ENCODE measurements at places on chromosomes 7 and 10.

DNA sequence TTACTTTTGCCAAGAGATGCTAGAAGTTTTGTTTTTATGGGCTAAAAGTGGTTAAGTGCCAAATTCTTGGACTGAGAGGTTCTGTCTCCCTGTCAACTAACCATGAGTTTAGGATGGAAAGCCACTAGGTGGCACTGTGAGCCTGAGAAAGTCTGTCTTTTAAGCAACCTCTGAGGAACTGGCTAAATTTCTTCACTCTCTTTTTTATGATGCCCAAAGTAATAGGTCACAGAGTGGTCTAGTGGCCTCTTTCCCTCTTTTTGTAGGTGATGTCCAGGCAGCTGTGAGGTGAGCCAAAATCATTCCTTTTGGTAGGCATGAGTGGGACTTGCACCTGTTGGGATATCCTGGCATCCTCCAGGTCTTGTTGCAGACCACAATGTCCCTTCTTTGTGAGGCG, 56.8 kb downstream of the SND1 start:
- DNase-seq, result peak; percentile 60

GRCh38 chr7:157404845-157405481, 68.2 kb downstream of the DNAJB6 start:
- no peak for DNase-seq

GRCh38 chr10:26697922-26698608, 564 bp downstream of the PDSS1 start:
- no peak for DNase-seq

DNA sequence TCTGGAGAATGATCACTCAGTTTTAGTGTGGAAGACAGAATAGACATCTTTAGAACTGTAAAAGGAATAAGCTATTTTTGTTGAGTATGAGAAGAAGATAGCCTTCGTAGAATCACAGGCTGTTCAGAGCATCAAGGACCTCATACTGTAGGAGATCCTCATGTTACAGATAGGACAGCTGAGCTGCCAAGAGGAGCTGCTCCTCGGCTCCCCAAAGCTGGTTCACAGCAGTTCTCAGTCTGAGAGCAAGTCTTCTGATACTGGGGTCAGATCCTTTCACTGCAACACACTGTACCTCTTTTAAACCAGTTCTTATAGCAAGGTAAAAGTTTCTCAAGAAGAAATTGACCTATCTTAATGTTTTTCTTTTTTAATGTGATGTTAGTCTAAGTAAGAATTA, 17.1 kb downstream of the CCNY start:
- no peak for DNase-seq

GRCh38 chr7:45028138-45028919, 28.3 kb downstream of the CCM2 start:
- no peak for DNase-seq

- DNase-seq, result no peak
These were observed 148.1 kb downstream of the SLC16A9 start for GRCh38 chr10:59561477-59562121.

DNA sequence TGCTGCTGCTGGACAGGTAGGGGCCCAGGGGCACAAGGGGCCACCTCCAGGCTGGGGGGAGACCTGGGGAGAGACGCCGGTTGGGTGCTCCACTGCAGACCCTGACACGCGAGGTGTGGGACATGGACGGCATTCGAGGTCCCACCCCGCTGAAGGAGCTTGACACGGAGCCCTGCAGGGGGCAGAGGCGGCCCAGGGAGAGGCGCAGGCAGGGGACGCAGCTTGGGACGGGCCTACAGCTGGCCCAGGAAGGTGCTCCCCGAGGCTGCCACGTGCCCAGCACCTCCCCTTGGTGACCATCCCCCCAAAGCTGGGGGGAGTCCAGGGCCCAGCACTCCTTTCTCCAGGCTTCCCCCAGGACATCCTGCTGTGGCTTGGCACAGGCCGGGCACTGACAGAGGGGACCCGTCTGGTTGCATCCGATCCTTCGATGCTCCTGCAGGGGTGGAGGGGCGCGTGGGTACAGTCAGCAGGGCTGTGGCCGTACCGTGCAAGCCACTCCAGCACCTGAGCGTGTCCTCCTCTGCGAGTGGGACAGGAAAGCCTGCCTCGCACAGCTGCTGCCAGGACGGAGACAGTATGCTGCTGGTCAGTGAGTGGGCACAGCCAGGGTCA, 174.4 kb downstream of the ELFN1 start:
- DNase-seq, result no peak

- DNase-seq, result no peak
These were observed 12.1 kb upstream of the CSTF2T start for GRCh38 chr10:51711519-51711891.

GRCh38 chr7:55140221-55140940, 121.6 kb downstream of the EGFR start:
- no peak for DNase-seq

GRCh38 chr7:2837496-2837895, 6.6 kb downstream of the GNA12 start:
- no peak for DNase-seq

DNA sequence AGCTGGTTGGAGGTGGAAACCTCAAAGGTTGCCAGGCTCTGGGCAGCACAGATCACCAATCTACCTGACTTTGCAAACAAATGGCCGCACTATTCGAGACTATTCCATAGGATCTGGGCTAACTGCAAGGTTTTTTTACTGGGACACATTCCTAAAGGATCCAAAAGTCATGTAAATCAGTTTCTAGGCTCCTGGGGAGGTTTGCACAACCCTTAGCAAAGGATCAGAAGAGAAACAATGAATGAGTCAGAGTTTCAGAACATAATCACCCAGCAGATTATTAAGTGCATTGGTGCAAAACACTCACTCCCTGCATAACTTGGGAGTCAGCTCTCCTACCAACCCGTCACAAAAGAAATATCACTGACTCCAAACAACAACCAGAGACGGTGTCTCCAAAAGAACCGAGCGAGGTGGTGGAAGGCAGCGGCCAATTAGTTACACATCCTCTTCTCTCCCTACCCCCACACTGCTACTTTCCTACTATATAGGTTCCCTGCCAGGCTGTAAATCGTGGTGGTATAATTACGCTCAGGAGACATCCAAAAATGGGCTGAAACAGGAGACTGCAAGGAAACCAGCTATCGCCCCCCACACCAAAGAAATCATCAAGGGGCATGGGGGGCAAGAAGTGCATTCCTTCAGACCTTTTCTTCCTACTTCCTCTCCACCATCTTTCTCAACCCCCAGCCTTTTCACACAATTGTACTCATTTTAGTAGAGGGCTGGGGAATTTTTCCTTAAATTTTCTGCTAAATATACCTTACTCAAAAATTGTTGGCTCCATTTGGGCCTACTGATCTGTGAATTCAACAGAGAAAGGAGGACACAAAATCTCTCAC, 3.2 kb downstream of the UBE2H start:
- no peak for DNase-seq

GRCh38 chr7:117781707-117782106, 91.5 kb downstream of the CTTNBP2 start:
- no peak for DNase-seq

DNA sequence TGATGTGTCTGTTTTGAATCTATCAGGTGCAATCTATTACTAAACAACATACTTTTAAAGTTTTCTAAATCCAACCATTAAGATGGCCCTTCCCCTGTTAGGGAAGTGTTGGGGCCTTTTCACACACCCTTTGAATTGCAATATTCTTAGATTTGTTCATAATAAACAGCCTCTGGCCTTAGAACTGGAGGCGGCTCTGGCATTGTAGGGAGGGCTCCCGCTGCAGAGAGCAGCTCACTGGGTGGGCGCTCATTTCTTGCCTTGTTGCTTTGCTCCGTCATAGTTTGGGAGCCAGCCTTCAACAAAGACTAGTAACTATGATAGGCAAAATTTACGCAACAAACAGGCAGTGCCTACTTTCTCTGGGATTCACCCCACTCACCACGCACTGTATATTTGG, 4.2 kb upstream of the HOXA10 start:
- DNase-seq, result no peak

GRCh38 chr10:3631701-3632330, 153.2 kb downstream of the KLF6 start:
- DNase-seq, result no peak

GRCh38 chr7:153852261-153852660, 199.9 kb upstream of the DPP6 start:
- no peak for DNase-seq

GRCh38 chr7:100087055-100087750, 1.6 kb upstream of the COPS6 start:
- DNase-seq, result no peak

GRCh38 chr7:80428161-80429054, 83.5 kb downstream of the GNAT3 start:
- no peak for DNase-seq

DNA sequence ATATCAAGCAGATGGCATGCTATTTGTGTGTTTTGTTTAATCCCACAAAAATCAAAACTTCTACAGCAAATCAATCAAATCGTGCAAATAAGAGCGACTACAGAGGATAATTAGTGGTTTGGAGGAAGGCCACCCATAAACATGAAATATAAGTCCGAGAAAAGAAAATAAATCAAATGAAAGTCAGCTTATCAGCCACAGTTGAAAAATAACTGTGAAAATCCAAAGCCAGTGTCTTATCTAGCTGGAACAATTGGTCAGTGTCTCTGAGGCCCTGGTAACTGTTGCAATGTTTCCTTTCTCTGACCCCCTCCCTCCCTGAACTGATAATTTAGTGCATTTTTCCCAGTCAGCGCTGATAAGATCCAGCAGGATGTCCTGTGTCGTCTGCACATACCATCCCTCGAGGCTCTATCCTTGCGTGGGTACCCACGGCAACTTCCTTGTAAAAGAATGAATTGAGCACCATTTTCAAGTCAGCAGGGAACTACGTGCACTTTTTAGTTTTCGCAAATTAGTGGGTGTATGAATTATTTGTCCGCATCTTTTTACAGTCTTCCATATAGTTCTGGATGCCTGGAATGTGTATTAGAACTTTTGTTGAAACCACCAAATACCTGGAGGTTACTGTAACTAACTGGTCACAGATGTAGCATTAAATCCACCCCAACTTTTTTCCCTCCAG, 10.8 kb upstream of the JCAD start:
- DNase-seq, result no peak

GRCh38 chr7:117088623-117089194, 135.4 kb downstream of the ST7 start:
- no peak for DNase-seq

DNA sequence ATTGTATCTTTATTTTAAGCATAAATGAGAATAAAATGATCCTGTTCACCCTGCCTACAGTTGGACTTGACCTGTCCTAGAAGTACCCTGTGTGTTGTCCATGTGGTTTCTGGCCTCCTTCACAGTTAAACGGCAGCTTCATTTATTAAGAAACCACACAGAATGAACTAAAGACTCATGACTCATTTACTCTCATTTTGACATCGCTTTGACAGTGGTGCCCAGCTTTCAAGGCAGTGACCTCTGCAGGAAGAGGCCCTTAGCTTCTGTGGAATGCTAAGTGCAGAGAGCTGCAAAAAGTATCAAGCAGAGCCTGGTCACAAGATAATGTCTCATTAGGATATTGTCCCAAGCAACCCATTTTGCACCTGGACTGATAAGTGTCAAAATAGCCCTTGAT, 93.4 kb downstream of the AVL9 start:
- DNase-seq, result no peak

GRCh38 chr7:42483886-42484285, 246.9 kb upstream of the GLI3 start:
- no peak for DNase-seq

- peak; percentile 8 for DNase-seq
These were observed at the start of gene TSPAN13 for GRCh38 chr7:16753102-16753931. TSS of gene TSPAN13 (plus strand) at chr7:16753755. CDS start at chr7:16753968, 213 bp downstream.

GRCh38 chr10:102344067-102344466, 51.4 kb upstream of the NFKB2 start:
- no peak for DNase-seq

DNA sequence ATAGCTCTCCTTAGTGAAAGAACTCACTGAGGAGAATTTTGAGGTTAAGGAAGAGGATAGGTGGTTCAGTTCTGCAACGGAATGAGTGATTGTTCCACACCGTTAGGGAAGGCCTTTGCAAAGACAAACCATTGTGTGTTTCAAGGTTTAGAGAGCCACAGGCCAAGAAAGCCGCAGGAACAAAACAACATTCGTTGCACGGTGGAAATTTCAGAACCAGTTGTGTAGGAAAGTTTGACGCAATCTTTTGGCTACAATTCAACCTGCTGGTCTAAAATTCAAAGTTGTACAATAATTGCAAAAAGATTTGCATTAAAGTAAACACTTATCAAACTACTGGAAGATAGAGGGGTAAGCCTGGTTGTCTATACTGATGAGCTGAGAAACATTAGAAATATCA, 91.4 kb downstream of the FAM107B start:
- no peak for DNase-seq

DNA sequence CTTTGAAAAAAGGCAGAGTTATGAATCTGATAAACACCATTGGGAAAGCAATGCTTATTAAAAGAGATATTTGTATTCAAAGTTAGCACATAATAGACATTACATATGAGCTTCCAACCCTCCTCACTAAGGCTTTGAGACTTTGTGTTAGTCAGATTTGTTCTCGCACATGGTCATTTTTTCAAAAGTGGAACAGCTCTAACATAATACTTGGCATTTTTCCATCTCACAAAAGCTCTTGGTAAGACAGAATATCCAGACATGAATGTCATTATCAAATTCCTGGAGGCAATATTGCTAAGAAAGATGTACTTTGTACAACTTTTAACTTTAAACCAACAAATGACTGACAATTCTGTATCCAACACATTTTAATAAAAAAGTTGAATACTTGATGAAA, 292.4 kb upstream of the SMIM30 start:
- DNase-seq, result no peak

- no peak for DNase-seq
These were observed 272.2 kb downstream of the TCF7L2 start for GRCh38 chr10:113222207-113222606.

- no peak for DNase-seq
These were observed 495.1 kb downstream of the AUTS2 start for GRCh38 chr7:70093205-70093904.

DNA sequence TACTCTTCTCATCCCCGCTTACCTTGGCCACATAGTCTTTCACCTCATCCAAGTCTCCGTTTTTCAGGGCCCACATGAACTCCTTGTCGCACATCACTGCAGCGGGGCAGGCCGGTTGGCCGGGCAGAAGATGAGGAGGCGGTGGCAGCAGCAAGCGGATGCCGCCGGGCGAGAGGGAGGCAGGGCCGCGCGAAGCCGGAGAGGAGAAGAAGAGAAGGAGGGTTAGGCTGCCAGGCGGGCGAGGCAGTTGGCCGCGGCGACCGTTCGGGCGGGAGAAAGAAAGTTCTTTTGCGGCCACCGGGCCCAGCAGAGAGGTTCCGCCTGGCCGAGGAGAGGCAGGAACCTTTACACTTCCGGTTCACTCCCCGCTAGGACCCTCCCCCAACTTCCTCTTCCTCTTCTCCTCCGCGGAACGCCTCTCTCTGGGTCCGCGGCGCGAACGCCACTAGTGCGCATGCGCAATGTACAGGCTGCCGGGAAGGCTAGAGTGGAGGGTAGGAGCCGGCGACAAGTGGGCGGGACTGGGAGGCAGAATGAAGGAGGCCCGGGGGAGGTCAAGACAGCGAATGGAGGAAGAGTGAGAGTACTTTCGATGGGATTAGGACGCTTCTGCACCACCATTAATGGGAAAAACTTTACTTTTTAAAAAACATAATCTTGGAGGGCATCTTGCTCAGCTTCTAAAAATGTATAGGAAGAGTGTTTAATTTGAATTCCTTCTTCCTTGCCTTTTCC, at the start of gene MTPN:
TSS of gene MTPN (minus strand) at position 353 of the 735 bp plus-strand sequence. CDS start at position 94, 259 bp downstream.
- DNase-seq, result peak; percentile 97
